ENCODE measurements at places on chromosomes 13 and 19.

- peak; percentile 52 for DNase-seq
Measured at GRCh38 chr19:2719920-2720776, 1.0 kb downstream of the DIRAS1 start.

GRCh38 chr19:3186160-3186688 lies 494 bp downstream of the NCLN start:
- peak; percentile 14 for DNase-seq

- DNase-seq, result no peak
Measured at GRCh38 chr13:46171217-46171616, 10.8 kb downstream of the LCP1 start.

DNA sequence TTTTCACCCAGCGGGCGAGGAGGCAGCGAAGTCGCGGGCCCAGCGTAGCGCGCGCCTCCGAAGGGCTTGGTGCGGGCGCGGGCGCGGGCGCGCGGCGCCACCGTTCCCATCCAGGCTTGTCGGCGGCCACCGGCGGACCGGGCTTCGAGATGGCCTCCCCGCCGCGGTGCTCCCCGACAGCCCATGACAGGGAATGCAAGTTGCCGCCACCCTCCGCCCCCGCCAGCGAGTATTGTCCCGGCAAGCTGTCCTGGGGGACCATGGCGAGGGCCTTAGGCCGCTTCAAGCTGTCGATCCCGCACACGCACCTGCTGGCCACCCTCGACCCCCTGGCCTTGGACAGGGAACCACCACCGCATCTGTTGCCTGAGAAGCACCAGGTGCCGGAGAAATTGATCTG lies at the start of gene WDR88:
WDR88 (plus strand) TSS at position 94 of the 400 bp plus-strand sequence; CDS start at position 150, 56 bp downstream.
- no peak for DNase-seq

DNA sequence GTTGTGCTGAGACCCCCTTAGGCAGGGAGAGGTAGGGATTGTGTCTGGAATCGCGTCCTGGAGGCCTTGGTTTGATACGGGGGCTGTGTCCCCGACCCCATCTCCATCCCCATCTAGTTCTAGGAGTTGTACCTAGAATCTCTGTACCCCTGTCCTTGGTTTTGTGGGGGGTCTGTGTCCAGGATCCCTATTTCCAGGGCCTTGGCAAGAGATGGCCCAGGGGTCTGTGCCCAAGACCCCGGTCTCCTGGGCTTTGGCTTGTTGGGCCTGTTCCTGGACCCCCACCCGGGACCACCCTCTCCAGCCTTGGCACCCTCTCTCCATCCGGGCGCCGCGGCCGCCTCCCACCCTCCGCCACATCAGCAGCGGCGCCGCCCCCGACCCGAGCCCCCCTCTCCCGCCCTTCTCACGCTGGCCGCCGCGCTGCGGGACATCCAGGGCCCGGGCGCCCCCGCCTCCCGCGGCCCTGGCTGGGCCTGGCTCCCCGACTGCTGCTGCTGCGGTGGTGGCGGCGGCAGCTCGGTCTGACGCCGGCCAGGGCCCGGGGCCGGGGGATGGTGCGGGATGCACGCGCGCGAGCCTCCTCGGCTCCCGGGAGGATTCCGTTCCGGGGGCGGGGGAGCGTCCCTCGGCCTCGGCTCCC lies at the start of gene NUMBL:
NUMBL (minus strand) TSS at position 602 of the 643 bp plus-strand sequence; CDS start at position 434, 168 bp downstream.
- no peak for DNase-seq

GRCh38 chr13:99270518-99270917 lies 12.3 kb upstream of the GPR18 start:
- no peak for DNase-seq

DNA sequence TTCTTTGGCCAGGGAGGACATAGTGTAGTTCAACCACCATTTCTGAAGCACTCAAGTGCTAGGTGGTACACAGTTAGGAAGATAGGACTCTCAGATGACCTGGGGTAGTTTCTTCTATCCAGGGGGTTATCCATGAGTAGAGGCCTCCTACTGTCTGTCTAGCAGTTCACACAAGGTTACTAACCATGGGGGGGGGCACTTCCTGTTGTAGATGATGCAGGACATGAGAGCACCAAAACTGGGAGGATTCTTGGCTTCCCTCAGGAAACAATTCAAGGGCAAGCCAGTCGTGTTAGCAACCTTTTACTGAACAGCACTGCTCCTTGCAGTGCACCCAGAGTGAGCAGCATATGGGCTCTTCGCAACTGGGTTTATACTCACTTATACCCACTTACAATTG lies 8.9 kb upstream of the TPP2 start:
- peak; percentile 17 for DNase-seq

DNA sequence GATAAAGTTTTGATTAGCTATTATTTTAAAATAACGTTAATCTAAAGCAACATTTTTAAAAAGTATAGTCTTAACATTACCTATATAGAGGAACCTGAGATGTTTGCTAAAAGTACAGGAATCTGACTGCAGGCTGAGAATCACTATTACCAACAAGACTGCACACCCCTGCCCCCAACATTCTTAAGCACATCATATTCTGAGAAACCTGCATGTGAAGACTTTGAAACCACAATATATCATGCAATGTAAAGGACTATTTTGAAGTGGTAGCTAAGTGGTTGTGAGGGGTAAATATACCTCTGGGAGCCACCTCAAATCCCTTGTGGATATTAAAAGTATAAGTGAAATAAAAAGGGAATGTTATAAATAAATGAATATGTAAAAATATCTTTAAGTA lies 119.0 kb upstream of the KLF12 start:
- DNase-seq, result no peak

GRCh38 chr13:106530171-106530851 lies 5.2 kb downstream of the EFNB2 start:
- no peak for DNase-seq

GRCh38 chr13:75312884-75313520 lies 169.0 kb downstream of the TBC1D4 start:
- DNase-seq, result no peak

- DNase-seq, result peak; percentile 43
Measured at GRCh38 chr19:47135156-47135555, 4.5 kb downstream of the SAE1 start.

GRCh38 chr13:32039056-32039455 lies 7.5 kb downstream of the FRY start:
- DNase-seq, result peak; percentile 54

DNA sequence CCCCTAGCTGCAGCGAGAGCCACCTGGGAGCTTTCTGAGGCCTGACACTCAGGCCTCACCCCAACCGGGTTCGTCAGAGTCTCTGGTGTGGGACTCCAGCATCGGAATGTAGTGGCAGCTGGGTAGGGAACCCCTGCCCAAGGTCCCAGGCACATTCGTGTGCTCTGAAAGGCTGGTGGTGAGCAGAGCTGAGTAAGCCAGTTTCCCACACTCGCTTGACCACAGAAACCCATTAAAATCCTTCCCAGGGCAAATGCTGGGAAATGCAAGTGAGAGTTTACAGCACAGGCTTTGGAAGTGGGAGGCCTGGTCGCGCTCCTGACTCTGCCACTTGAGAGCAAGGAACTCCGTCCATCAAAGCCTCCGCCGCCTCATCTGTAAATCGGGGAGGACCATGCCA lies 4.2 kb downstream of the TRAPPC6A start:
- peak; percentile 86 for DNase-seq

- DNase-seq, result no peak
Measured at GRCh38 chr13:47420020-47420419, 523.2 kb upstream of the HTR2A start.

DNA sequence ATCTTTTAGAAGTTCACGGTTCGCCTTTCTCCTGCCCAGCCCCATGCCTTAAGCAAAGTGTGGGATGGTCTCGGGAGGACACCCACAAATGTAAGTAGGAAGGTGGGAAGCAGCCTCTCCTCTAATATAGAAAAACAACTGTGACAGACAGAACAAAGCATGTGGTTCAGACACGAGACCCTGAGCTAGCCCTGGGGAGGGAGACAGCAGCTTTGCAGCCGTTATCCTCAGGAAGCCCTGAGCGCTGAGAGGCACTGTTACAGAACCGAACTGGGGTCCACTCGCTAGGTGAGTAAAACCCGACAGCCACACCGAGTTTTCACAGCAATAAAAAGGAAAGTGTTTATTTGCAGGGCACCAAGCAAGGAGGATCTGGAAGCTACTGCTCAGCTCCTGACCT lies 210.6 kb downstream of the UQCRFS1 start:
- DNase-seq, result no peak

DNA sequence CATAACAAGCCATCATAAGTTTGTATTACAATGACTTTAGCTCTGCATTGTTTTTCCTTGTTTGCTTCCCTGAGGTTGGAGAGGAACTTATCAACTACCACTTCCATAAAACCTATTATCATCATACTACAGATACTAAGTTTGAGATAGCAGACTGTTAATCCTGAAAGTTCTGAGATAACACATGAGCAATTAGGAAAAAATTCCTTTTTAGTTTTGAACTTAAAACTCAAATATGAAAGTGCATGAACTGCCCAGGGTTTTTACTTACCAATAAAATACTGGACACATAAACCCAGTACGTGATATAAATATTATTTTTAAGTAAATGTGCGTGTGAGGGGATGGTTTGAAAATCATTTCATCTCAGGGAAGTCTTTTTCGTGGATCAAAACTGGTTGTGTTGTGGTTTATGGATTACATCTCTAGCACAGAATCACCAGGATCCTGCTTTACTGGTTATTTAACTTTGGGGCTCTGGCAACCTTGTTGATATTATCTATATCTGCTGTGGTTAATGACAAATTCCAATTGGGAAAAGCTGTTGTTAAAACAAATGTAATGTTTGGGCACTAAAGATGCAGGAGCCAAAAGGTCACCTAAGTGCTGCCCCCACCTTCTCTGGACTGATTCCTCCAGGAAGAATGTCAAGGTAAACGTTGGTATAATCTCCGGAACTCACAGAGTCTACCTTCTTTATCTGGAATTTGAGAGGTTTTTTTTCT lies 12.4 kb downstream of the CDX2 start:
- DNase-seq, result no peak

- DNase-seq, result no peak
Measured at GRCh38 chr13:31154939-31155338, 6.8 kb downstream of the HSPH1 start.

All from EH (cell line).